ENCODE measurements at places on chromosomes 2 and 18.

- DNase-seq, result no peak
Measured at GRCh38 chr2:105711394-105711793, 33.3 kb upstream of the NCK2 start.

DNA sequence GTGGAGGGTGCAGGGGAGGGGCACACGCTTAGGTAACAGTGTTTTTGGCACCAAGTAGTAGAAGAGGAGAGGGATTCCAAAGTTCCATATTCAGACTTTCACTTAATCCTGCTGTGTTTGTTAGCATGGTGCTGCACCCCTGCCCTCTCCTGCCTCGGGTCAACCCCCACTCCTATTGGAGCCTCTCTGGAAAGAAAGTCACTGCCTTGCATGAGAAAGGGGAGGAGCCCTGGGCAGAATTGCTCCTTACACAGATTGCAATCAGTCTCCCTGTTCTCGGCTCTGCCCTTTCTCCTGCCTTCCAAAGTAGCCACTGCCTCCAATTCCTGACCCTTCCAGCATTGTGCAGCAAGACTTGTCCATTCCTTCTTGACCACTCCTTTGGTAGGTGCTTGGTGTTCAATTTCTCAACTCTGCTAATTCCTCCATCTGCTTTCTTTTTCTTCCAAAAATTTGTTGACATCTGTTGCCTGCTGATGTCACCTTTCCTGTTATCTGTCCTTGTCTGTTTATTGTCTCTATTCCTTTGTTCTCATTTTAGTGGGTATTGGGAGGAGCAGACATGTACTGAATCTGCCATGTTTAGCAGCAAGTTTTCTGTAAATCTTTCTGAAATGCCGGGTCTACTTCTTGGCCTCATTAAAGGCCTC, 225.4 kb downstream of the LOXHD1 start:
- DNase-seq, result no peak

GRCh38 chr2:134296301-134296700, 42.4 kb downstream of the MGAT5 start:
- no peak for DNase-seq

- no peak for DNase-seq
Measured at GRCh38 chr2:33812707-33813106, 213.6 kb upstream of the FAM98A start.

- no peak for DNase-seq
Measured at GRCh38 chr2:203105996-203106395, 91.3 kb downstream of the NBEAL1 start.

DNA sequence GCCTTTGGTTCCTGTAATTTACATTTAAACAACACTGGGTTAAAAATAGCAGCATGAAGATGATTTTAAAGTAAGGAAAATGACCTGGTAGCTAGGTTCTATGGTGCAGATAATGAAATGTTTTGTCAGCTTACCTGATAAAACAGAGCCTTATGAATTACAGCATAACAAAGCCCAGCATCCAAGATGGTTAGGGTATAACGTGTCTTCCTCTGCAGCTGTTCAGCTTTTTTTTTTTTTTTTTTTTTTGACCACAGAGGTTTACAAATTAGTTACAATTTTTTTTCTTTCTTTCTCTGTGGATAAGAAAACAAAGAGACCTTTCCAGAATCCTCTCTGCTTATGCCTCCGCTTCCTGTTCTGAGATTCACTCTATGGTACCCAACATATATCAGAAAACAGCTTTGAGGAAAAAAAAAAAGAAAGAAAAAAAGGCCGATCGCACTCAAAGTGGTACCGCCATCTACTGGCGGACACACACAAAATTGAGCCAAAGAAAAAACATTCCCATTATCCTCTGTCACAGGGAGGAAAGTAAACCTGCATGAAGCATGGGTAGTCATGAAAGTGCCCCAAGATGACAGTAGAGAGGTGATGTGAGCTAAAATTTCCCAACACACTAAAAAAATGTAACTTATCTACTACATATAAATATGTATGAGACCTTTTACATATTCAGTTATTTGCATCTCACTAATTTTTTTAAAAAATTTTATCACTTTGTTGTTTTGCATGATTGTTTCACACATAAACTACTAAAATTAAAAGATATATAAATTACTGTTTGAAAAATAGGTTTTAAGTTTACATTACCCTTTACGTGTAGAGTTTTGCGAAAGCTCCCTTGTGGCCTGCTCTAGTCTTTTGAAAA, at the start of gene SCN3A:
Gene SCN3A, minus strand, starts transcription at position 362 of the 871 bp plus-strand sequence. CDS start 27,656 bp downstream, outside the sequence.
- DNase-seq, result no peak

Data from H1 (cell line).